Heart left ventricle (tissue), 16 donors: ENCODE measurements at places on chromosomes 4 and X.

DNA sequence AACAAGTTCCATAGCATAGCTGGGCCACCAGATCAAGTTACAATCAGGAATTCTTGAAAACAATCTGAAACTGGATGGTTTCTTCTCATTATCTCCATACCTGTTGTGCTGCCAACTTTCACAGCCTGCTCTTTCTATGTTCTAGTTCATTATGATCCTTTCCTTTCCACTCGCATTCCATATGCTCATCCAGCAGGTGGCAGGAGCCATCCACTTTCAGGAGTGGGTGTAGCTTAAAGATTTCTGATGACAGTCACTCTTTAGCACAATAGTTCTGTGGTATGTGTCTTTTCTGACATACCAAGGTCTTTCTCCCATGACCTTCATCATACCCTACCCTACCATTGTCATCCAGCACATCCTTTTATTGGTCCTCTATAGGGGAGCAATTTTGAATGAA lies 46.4 kb downstream of the PAGE2 start:
- peak; percentile 28 for DNase-seq

GRCh38 chrX:81259714-81260395 lies 58.0 kb downstream of the SH3BGRL start:
- no peak for DNase-seq

DNA sequence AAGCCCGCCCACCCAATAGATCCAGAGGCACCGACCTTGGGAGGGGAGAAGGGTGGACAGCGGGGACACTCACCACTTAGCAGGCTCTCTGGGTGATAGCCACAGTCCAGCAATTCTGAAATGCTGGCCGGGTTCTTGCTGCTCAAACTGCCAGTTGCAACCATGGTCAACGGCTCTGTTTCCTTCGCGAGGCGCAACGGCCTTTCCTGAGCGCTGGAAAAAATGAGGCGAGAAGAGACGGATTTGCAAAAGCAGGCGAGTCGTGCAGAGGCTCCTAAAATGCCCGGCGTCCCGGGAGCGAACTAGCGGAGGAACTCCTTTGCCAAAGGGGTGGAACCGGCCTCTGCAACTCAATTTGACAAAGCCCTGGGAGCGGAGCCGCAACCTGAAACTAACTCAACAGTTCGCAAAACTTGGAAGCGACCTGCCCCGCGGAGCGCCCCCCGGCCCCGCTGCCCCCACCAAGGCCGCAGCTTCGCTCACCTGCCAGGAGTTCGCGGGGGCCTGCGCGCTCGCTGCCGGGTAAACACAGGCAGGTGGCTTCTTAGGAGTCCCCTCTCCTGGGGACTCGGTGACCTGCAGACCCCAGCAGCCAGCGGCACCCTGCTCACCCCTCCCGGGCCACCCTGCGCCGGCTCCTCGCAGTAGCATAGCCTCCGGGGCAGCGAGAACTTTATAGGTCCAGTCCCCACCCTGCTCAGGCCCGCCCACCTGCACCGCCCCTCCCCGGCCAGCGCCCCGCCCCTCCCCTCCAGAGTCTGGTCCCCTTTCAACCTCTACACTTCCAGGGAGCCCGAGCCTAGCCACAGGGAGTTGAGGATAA lies at the start of gene DDIT4L:
DDIT4L (minus strand) TSS at position 649 of the 823 bp plus-strand sequence; CDS start at position 164, 485 bp downstream.
- DNase-seq, result peak; percentile 72

DNA sequence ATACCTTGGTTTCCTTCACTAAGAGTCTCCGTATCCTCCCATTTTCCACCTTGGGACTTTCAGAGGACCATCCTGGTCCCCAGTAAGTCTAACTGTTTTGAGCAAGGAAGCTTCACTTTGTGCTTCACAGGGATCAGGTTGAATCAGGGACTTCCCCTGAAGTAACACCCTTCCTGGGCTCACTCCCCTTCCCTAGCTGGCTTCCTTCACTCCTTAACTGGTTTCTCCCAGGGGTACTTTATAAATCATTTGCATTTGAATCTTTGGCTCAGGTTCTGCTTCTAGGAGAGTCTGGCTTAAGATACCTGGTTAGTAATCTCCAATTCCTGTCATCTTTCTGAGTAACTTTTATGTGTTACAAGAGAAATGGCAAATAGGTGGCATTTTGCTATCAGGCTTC lies 24.5 kb upstream of the GRIA2 start:
- no peak for DNase-seq

GRCh38 chrX:48509245-48509590 lies 426 bp downstream of the PORCN start:
- no peak for DNase-seq

GRCh38 chr4:177108708-177109107 lies 201.0 kb upstream of the NEIL3 start:
- no peak for DNase-seq

DNA sequence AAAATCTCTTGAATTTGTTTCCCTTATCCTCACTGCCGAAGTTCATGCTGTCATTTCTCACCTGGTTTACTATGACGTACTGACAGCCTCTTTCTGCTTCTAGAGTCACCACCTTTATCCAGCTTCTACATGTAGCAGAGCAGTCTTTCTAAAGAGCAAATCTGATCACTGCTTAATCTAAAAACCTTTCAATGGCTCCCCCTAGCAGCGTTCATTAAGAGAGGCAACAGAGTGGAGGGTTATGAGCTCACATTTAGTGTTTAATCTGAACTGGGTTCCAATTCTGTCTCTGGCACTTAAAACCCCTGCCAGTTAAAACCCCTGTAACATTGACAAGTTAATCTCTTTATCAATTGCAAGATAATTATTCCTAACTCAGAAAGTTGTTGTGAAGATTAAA lies 4.4 kb downstream of the RBPJ start:
- DNase-seq, result no peak

- no peak for DNase-seq
Observed at GRCh38 chr4:140711910-140712309, 44.3 kb downstream of the TBC1D9 start.

DNA sequence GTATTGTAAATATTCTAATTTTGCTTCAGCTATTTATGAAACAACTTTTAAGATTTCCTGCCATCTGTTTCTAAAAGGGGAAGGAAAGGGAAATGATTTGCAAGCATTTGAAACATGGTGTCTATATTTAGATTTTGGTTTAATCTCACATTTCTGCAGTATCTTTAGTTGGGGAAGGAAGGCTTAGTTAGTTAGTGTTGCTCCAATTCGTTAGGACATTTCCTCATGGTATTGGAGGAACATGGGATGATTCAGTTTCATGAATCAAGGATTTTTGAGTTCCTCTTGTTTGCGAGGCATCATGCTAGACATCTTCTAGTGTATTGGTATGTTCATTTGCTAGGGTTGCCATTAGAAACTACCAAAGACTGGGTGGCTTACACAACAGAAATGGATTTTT lies 20.5 kb upstream of the TMEM192 start:
- no peak for DNase-seq

DNA sequence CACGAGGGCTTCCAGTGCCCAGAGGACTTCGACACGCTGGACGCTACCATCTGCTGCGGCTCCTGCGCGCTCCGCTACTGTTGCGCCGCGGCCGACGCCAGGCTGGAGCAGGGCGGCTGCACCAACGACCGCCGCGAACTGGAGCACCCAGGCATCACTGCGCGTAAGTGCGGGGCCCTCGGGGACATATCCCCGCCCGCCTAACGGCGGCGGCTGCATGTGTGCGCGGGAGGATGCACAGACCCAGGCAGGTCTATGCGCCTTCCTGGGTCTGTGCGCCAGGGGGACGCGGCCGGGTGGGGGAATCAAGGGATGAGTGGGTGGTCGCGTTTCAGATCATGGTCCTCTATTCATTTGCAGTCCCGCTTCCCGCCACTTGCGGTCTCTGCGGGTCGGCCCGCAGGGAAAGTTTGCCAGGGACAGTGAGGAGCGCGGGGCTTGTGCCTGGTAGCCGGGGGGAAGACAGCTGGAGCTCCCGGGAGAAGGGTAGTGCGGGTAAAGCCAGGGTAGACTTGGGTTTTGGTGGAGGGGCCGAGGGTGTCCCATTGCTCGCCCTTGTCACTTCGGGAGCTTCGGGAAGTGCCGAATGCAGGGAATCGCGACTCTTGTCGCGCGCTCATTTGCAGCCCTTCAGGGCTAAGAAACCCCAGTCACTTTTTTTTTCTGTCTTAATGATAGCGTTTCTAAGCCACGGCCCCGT lies 1.0 kb downstream of the SHISA3 start:
- DNase-seq, result peak; percentile 33
